ENCODE measurements at places on chromosomes 6 and 20. TPM values are rescaled to one million over a fixed set of nuclear protein-coding genes. Genes with fewer than 3 reads are reported as not detected.

GRCh38 chr6:35224720-35225119 is 11.0 kb downstream of the SCUBE3 start:
- no peak for DNase-seq

DNA sequence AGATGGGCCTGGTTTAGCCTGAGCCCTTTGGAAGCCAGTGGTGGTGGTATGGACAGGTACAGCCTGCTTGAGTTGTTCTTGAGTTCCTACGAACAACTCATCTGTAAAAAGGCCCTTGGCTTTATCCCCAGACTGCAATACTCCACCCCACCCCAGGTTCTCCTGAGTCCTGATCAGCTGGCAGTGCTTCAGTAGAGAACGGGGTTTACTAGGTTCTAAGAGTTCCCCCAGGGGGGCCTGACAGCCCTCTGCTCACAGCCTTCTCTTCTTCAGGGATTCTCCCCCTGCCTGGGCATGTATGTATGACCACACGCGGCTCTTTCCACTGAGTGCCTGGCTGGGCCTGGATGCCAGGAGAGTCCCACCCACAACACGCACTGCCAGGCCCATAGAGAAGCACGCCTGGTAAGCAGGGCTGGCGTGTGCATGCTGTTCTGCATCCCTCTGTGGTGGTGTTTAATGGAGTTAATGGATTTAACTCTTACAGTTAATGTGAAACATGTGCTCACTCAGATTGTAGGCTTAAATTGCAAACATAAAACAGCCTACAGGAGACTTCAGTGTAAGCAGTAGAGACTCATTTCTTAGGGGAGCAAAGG is 44.3 kb upstream of the SLC4A11 start:
- DNase-seq: no peak

DNA sequence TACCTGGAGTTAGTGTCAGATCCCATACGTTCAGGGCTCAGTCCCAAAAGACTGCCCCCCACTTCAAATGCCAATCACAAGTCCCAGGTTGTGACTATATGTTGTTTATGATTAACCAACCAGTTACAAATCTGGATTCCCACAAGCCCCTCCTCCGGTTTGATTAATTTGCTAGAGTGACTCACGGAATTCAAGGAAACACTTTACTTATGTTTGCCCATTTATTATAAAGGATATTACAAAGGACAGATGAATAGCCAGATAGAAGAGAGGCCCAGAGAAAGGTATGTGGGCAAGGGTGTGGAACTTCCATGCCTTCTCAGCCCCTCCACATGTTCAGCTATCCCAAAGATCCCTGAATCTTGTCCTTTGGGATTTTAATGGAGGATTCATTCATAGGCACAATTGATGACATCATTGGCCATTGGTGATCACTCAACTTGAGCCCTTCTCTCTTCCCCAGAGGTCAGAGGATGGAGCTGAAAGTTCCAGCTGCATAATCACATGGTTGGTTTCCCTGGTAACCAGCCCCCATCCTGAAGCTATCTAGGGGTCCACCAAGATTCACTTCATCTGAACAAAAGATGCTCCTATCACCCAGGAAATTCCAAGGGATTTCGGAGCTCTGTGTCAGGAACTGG is 2.0 kb downstream of the ECT2L start:
- DNase-seq: no peak

DNA sequence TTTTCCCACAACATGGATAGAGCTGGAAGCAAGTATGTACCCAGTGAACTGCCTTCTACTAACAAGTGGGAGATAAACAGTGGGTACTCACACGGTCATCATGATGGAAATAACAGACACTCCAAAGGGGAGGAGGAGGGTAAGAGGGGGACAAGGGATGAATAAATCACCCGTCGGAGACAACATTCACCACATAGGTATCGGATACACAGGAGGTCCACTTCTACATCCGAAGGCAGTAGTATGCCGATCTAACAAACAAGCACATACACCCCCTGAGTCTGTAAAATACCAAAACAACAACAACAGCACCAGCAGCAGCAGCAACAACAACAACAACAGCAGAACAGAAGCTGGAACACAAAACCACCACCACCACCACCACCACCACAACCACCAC is 1943.2 kb upstream of the DEFB115 start:
- DNase-seq: no peak

DNA sequence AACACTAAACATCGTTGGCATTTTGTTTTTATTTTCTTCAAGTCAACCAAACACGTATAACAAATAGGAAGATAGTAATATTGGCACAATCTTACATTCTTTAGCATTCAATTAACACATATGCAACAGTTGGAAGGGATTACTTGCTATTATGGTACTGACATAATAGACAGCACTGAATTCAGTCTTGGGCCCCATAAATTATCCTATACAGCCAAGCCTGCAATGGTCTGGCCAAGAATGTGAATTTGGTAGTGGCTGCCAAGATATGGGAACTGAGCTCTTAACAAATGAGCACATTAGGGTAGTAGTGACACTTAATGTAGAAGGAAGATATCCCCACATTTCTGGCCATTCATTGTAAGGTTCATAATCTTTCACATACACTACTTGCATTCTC is 44.8 kb upstream of the ARHGAP18 start:
- DNase-seq: no peak

- no peak for DNase-seq
These were observed 152.1 kb upstream of the RALGAPA2 start for GRCh38 chr20:20864351-20865096.

- no peak for DNase-seq
These were observed 48.8 kb upstream of the FBXO30 start for GRCh38 chr6:145863366-145863765.

DNA sequence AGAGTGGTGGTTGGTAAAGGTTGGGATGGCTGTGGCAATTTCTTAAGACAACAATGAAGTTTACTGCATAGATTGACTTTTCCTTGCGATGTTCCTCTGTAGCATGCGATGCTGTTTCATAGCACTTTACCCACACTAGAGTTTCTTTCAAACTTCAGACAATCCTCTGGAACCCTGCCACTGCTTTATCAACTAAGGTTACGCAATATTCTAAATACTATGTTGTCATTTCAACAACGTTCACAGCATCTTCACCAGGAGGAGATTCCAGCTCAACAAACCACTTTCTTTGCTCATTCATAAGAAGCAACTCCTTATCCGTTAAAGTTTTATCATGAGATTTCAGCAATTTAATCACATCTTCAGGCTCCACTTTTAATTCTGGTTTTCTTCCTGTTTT is 161.2 kb upstream of the NRSN1 start:
- DNase-seq: no peak

Gene TENT5A
- total RNA-seq: 3.4 TPM

DNA sequence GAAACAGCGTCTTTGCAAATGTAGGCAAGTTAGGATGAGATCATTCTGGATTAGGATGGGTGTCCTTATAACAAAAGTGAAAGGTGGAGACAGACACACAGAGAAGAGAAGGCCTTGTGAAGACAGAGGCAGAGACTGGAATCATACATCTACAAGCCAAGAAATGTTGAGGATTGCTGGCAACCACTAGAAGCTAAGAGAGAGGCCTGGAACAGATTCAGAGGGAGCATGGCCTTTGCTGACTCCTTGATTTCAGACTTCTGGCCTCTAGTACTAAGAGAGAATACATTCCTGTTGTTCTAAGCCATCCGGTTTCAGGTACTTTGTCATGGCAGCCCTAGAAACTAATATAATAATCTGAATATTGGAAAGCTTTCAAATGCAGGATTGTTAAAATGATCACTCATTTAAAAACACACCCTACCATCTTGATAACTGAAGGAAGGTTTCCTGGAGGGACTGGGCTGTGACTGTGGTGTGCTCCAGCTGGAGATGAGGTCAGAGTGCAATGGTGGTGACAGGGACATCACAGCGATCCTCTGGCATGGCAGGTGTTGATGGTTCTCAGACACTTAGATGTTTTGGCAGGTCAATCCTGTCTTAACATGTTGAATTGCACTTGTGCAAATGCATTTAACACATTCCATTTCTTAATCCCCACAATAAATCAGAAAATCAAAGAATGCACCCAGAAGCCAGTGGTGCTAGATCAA is 25.1 kb downstream of the CD83 start:
- no peak for DNase-seq

Gene HCK
- total RNA-seq: 3.3 TPM

DNA sequence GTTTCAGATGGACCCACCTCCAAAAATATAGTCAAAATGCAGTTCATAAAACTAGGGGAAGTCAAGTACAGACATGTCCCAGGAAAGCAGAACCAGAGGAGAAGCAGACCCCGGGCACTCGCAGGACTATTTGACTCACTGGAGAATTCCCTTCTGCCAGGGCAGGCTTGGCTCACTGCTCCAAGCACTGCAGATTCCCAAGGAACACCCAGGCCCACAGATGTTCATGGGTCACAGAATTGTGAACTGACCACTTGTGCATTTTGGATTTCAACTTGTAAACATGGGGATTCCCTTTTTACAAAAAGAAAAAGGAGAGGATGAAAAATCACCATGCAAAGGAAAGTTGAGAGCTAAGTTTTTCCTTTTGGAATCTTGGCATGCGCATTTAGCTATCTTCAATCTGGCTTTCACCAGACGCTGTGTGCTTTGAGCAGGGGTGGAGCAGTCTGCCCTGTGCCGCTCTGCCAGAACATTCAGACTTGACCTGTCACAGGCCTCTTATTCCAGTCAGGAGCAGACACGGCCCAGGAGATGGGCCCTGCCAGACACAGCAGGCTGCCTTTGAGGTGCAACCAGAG is 237.5 kb upstream of the TAB2 start:
- peak; percentile 14 for DNase-seq

DNA sequence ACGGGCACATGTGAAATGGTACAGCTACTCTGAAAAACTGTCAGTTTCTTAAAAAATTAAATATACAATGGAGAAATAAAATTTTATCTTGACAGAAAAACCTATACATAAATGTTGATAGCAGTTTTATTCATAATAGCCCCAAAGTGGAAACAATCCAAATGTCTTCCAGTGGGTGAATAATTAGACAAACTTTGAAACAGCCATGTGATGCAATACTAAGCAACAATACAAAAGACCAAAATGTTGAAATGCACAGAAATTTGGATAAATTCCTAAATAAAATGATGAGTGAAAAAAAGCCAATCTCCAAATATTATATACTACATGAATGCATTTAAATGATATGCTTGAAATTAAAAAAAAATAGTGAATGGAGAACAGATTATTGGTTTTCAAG is 523.1 kb downstream of the HTR1B start:
- DNase-seq: no peak

DNA sequence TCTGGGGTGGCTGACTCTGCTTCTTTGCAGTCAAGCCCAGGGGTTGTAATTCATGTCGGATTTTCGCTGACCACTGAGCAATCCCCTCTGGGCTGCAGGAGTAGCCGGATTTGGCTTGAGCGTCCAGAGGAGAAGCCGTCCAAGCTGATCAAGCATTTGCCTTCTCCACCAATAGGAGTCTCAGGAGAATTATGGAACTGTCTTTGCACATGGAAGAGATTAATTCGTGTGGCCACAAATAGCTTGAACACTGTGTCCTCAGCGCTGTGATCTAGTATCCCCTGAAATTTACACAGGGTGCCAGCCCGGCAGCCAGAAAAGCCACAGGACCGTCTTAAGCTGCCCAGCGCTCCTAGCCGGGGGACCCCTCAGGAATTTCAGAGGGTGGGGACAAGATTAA is 37.1 kb downstream of the EYA2 start:
- DNase-seq: no peak

- DNase-seq: no peak
These were observed 6.4 kb downstream of the EXOC2 start for GRCh38 chr6:686497-686896.

GRCh38 chr6:146950351-146950835 is 253.8 kb upstream of the STXBP5 start:
- no peak for DNase-seq

Gene ESF1
- 17.3 TPM for total RNA-seq

- no peak for DNase-seq
These were observed 169.1 kb downstream of the MAFB start for GRCh38 chr20:40519918-40520317.

DNA sequence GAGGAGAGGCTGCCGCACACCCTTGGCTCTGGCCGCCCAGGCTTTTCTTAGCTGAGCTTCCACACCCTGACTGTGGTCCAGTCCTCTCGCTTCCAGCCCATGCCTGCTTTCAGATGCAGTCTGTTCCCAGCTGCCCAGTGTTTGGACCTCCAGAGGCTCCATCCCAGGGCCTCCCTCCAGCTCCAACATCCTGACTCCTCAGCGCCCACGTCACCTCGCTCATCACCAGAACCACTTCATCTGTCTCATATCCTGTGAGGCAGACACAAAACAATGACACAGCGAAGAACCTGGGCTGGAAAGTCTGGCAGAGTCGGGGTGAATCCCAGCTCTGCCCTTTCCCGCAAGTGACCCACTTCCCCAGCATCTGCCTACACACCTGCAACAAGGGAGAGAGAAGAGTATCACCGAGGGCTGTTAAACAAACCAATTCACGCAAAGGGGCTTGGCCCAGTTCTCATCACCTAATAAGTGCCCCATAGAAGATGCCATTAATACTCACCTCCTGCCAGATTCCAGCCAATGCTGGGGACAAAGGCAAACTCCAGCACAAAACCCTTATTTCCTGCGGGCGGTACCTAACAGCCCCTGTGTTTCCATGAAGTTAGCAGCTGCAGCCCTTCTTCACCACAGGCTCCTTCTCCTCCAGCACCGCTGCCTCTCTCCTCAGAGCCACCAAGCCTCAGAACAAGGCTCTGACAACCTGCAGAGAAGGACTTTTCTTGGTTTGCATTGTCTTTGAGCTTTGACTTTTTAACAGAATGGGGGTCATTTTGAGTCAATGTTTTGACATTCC is 133.4 kb upstream of the CDH4 start:
- DNase-seq: no peak

Gene SEL1L2
- total RNA-seq: 0.62 TPM

GRCh38 chr20:47150403-47151152 is 205.9 kb downstream of the ZMYND8 start:
- peak; percentile 2 for DNase-seq

GRCh38 chr6:169078399-169079145 is 175.1 kb downstream of the THBS2 start:
- DNase-seq: no peak

Gene SPATA25
- 1.7 TPM for total RNA-seq
